ENCODE measurements at places on chromosomes 11 and 22.

- DNase-seq, result no peak
Observed at GRCh38 chr11:20731676-20732215, 62.4 kb downstream of the NELL1 start.

DNA sequence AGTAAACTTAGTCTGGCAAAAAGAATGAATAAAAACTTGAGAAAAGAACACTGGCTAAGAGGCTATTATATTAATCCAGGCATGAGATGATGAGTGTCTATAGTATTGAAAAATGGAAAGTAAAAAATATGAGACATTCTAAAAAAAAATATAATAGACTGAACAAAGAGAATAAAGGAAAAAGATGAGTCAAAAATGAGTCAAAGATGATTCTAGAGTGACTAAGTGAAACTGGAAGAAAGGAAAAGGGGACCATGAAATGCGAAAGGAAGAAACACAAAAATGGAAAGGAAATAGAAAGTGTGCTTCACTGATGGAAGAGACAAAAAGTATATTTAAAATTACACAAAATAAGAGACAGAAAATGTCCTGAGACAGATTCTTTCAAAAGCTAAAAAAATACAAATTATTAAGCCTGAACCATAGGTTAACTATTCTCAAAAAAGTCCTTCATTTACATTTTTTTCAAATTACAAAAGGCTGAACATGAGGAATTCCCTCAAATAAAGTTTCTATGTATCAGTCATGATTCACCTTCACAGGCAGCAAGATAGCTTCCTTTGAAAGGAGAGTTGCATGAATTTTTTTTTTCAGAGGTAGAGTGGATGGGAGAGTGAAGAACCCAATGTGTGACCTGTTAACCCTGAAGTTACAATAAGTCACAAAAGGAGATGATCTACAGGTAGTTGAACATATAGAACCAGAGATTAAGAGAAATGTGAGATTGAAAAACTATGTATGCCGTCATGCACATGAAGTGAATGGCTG is 75.2 kb downstream of the EIF3M start:
- no peak for DNase-seq

GRCh38 chr11:40029391-40029790 is 1430.1 kb downstream of the LRRC4C start:
- no peak for DNase-seq

DNA sequence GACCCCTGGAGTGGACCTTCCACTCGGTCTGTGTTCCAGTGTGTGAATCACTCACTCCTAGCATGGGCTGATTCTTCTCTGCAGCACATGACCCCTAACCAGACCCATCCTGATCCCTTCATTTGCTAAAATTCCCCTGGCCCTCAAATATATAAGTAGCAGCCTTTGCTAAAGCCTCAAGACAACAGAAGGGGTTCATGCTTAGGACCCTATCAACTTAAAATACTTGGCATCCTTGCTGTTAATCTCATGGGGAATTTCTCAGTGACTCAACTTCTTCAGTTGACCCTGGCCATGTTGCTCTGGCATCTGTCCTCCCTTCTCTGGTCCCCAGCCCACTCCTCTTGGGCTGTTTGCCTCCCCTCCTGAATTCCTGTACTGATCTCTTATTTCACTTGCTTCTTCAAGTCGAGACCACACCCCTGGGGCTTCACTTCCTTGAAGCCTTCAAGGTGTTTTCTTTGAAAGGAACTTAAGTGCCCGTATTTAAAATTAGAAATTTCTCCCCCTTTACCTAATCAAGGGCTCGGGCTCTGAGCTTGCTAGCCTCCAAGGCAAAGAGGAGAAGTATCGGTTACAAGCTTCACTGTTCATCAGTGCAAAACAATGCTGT is 23.6 kb downstream of the NNMT start:
- DNase-seq, result no peak

GRCh38 chr11:34540870-34541269 is 27.3 kb upstream of the ELF5 start:
- no peak for DNase-seq

GRCh38 chr11:104668797-104669463 is 229.3 kb downstream of the CASP12 start:
- DNase-seq, result no peak

- no peak for DNase-seq
Observed at GRCh38 chr11:79264284-79264683, 176.5 kb downstream of the TENM4 start.

- DNase-seq, result no peak
Observed at GRCh38 chr11:123434911-123435310, 4.8 kb downstream of the GRAMD1B start.

Measured in activated CD4-positive, CD25-positive, alpha-beta regulatory T cell (primary cell).